ENCODE measurements at places on chromosomes 7 and 10.

DNA sequence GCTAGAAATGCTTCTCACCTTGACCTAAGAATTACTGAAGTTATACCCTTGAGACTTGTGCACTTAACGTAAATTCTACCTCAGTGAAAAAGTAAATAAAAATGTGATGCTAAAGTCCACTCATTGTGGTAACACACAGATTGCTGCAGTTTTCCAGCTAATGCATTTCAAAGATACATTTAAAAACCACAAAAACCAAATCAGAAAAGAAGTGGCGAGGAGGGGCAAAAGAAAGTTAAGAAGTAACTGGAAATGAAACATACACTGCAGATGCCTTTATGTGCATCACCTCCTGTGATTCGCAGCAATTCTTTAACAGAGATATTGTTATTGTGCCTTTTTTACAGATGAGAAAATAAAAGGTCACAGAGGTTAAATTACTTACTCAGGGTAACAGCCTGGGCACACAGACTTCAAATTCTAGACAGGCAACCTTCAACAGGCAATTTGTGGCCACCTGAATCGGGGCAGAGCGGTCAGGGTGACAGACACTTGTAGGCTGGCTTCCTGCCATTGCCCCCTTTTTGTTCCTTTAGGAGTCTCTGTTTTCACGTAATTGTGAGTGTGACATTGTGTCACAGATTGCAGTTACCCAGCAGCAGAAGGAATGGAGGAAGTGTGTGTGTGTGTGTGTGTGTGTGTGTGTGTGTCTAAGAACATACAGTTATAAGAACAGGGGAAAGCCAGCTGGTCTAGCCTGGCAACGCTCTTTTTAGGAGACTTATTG, 1.9 kb downstream of the WIPF3 start:
- no peak for DNase-seq

- no peak for DNase-seq
These were observed 63.8 kb downstream of the MICALL2 start for GRCh38 chr7:1395211-1396070.

DNA sequence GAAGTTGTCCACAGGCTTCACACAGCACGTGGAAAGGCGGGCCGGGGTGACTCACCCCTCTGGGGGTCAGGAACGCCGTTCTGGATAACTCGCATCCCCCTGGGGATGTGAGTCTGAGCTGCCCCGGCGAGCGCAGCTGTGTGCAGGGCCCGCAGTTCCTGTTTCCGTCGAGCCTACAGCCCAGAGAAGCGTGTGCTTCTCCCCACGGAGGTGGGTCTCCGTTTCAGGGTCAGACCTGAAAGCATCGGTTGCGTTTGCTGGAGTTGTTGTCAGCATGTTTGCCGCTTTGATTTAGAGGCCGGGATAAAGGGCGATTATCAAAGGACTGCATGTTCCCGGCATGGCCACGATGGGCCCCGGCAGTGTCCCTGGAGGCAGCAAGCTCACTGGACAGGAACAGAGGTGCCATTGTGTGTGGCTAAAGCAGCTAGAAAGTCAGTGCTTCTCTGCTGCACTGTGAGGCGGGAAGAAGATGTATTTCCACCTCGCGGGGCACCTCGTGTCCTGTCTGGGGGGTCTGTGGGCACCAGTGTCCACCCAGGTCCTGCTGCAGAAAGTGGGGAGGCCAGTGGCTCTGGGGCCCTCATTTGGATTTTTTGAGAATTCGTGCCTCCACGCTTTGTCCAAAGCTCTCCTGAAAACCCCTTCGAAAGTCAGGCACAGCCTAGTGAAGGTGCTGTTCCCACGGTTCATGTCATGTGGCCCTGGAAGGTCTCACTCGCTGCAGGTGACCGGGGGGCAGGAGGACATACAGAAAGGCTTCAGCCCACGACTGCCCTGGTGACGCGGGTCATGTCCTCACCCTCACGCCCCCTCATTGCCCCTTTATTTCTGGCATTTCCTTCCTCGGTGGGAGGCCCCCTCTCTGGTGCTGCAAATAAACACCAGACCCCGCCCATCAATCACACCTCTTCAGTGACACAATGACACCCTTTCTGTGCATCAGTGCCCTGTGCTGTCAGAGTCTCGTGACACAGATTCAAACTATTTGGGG, 27.4 kb upstream of the GDI2 start:
- no peak for DNase-seq

DNA sequence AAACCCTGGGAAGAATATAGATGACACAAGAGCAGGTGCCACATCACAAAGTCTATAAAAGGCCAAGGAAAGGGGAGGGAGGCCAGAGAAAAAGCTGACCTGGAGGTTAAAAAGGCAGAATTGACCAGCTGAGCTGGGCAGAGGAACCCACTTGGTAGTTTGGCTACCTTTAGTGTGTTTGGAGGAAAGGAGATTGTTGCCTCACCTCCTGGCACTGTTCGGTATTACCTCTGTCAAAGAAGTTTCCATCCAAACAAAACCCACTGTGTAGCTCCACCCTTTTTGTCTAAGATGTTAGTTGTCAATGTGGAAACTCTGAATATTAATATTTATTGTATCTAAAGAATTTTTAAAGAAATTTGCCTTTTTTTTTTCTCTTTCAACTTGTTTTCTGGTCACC, 23.4 kb downstream of the ENTPD7 start:
- DNase-seq, result no peak

DNA sequence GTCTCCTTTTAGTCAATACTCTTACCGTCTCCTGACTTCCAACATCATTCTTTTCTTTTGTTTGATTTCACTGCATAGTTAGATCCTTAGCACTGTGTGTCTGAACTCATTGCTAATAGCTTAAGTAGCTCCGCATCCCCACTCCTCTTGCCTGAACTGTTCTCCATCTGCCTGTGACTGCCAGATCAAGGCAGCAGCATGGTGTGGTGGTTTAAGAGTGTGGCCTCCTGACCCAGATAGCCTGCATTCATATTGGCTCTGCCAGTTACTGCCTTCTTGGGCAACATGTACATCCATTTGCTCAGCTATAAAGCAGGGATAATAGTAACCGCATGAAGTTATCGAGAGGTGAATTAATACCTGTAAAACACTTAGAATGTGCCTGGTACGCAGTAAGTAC, 50.8 kb downstream of the SUFU start:
- DNase-seq, result no peak
